CD4-positive, alpha-beta T cell treated with Interleukin-2 at 100 ng/mL for 4 hours (primary cell): ENCODE measurements at places on chromosomes 16 and 17.

- no peak for DNase-seq
These were observed 71.5 kb downstream of the TNFRSF13B start for GRCh38 chr17:16900288-16900882.

GRCh38 chr17:44187131-44187899 lies 543 bp downstream of the TMUB2 start:
- peak; percentile 53 for DNase-seq

DNA sequence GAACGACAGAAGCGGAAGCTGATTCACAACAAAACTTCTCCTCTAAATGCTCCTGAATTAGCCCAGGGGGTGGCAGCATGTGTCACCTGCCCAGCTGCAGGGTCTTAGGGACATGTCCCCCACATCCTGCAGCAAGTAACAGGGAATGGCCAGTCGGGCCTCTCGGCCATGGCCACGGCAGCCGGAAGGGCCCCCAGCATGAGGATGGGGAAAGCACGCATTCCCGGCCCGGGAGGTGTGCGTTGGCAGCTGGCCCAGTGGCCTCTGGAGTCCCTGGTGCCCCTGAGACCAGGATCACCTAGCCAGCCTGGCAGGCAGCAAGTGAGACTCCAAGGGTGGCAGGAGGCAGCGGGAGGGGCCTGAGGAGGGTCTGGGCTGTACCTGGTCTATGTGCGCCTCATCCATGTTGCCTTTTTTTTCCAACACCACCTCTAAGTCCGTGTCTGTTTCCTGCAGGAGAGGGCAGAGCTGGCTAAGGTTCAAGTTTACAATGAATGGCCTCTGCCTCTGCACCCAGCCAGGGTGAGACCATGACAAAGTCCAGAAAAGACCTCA lies 7.0 kb downstream of the KNOP1 start:
- no peak for DNase-seq

- DNase-seq = no peak
These were observed 10.2 kb downstream of the MYO19 start for GRCh38 chr17:36524428-36524876.

GRCh38 chr17:44287651-44288050 lies 19.7 kb upstream of the SLC4A1 start:
- no peak for DNase-seq

GRCh38 chr16:4945560-4946502 lies 8.9 kb upstream of the PPL start:
- no peak for DNase-seq

- DNase-seq = no peak
These were observed 6.3 kb upstream of the RNF227 start for GRCh38 chr17:7922269-7922844.

- no peak for DNase-seq
These were observed 7.4 kb upstream of the PMFBP1 start for GRCh38 chr16:72179204-72179970.

- DNase-seq = no peak
These were observed 24.0 kb upstream of the CACNG1 start for GRCh38 chr17:67020293-67020766.

DNA sequence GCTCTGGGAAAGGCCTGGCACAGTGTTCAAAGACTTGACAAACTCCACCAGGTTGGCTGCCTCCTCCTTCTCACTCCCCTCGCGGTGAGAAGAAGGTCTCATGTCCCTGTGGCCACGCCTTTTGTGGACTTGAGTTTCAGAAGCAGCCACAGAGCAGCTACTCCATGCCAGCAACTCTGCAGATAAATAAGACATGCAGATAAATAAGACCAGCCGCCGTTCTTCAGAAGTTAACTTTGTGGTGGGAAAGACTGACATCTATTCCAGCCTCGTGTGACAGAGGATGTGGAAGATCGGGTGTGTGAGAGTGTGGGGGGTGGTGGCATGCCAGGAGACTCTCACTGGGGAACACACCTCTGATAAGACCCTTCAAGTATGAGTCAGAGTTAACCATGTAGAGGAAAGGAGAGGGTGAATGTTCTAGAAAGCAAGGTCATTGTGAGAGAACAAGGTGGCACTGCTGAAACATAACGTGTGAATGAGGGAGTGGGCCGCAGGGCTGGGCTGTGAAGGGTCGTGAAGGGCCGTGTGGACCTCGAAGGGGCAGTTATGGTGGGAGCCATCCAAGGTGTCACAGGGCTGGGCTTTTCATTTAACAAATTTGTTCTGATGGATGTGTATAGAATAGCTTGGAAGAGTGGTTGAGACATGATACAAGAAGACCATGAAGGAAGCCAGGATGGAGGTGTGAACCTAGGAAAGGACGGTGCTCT lies 830 bp downstream of the SPACA3 start:
- DNase-seq = no peak

- no peak for DNase-seq
These were observed 26.8 kb upstream of the CAPN15 start for GRCh38 chr16:500709-501108.

- peak; percentile 19 for DNase-seq
These were observed 23.5 kb downstream of the RDM1 start for GRCh38 chr17:35906926-35907637.

DNA sequence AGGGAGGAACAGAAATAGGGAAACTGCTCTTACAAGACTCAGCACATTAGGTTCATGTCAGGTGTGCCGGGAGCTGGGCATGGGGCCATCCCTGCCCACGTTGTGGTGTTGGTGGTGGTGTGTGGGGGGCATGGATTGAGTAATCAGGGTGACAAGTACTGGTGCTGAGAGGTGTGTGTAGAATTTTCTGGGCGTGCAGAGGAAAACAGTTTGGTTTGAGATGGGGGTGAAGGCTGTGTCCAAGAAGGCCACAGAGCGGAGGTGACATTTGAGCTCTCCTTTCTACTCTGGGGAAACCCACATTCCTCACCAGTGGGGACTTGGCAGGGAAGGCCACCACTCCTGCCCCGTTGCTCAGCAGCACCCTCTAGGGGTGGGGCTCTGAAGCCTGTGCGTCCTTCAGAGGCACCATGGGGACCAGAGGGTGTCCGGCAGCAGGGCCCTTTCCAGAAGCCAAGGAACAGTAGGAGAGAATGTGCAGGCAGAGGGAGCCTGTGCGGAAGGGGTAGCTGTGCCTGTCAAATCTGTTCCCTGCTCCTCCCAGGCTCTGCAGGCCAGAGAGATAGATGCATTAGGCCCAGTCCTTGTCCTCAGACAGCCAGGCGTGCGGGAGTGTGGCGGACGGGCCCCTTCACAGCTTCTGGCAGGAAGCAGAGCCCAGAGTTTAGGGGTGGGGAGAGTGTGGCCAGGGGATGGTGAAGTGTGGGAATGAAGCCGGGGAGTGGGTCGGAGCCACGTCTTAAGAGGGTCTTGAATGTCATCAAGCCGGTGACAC lies 48.7 kb upstream of the GSE1 start:
- DNase-seq = no peak

GRCh38 chr17:4186357-4186881 lies 43.4 kb downstream of the CYB5D2 start:
- no peak for DNase-seq

- peak; percentile 52 for DNase-seq
These were observed 47.5 kb downstream of the ADCY7 start for GRCh38 chr16:50313596-50314478.

DNA sequence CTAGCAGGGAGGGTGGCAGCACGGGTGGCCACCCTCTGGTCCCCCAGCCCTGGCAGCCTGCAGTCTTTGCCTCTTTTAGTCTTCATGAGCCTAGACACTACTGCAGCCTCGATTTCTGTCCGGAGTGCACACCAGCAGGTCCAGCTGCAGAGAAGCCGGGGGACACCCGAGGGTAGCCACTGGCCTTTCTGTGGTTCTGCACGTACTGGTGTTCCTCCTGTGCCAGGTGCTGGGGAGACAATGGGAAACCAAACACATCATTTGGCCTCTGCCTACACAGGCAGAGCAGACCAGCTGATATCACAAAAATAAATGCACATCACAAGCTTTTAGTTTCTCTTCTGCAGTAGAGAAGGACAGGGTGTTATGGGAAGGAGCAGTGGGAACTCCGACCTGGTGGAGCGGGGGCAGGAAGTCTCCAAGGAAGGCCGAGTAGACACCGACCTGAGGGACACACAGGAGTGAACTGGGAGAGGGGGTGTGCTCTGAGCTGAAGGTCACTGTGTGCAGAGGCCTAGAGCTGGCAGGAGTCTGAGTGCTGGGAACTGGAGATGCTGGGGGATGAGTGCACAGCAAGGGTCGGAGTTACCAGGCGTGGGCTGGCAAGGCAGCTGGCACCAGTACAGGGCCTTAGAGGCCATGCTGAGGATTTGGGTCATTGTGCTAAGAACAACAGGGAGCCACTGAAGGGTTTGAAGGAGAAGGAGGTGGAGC lies 23.1 kb downstream of the GPT2 start:
- DNase-seq = no peak

- DNase-seq = no peak
These were observed 688 bp downstream of the CA10 start for GRCh38 chr17:52157603-52158449.

DNA sequence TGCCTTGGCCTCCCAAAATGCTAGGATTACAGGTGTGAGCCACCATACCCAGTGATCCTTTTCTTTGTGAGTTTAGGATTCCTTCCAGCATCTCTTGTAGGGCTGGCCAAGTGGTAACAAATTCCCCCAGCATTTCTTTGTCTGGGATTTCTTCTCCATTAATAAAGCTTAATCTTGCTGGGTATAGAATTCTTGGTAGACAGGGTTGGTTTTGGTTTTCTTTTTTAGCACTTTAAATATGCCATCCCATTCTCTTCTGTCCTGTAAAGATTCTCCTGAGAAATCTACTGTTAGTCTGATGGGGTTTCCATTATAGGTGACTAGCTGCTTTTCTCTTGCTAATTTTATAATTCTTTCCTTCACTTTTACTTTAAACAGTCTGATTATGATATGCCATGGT lies 173.0 kb upstream of the TOM1L1 start:
- no peak for DNase-seq

- peak; percentile 62 for DNase-seq
These were observed at the start of gene VAT1 for GRCh38 chr17:43021741-43022512. VAT1 (minus strand) TSS chr17:43022385; CDS start chr17:43022322, 63 bp downstream.

GRCh38 chr17:66711881-66712321 lies 123.0 kb upstream of the CACNG5 start:
- DNase-seq = no peak

DNA sequence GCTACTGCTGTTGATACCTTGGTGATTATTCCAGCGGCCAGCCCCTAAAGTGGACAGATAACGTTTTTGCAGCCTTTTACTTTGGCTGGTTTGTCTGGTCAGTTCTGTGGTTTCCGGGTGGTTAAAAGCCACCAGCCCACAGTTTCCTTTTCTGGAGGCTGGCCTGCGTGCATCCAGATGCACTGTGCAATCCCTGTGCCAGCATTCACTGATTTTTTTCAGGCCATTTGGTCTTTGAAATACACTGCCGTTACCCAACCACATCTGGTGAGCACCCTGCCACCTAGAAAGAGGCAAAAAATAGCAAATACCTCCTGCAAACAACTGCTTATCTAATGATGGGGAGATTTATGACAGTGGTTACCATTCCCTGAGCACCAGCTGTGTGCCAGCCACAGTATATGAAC lies 797 bp downstream of the NUDT7 start:
- peak; percentile 5 for DNase-seq

- no peak for DNase-seq
These were observed 103.7 kb downstream of the GRIN2A start for GRCh38 chr16:10078541-10078949.

DNA sequence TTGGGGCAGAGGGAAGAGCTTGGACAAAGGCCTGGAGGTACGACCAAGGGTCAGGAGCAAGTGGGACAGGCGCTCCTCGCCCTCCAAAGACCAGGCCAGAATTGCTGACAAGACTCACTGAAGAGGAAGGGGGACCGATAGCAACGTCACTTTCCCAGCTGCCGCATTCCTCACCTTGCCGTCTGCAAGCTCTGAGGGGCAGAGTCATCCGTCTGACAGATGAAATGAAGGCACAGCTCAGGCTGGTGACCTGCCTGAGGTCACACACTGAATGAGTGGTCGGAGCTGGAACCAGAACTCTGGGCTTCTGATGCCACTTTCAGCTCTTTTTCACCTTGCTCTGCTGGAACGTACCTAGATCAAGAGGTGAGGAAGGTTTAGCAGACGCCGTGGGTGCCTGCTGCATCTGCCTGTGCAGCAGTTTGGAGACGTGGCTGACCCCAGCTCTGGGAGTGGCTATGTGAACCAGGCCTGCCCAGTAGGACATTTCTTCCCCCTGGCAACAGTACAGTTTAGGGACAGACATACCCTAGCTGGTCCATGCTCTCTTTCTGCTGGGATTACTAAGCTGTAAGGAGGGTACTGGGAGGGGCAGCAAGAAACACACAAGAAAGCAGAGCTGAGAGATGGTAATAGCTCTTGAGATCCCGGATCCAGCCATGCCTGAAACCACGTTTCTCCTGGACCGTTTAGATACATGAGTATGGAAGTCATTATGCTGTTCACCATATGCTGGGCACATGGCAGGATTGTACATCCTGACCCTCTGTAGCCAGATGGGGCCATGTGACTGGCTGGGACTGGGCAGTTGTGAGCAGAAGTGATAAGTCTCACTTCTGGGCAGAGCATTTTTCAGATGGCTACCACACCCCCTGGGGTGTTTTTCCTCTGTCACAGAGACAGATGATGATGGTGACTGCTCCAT lies 50.9 kb downstream of the IL21R start:
- no peak for DNase-seq

- no peak for DNase-seq
These were observed 40.4 kb downstream of the WSCD1 start for GRCh38 chr17:6110592-6110991.

DNA sequence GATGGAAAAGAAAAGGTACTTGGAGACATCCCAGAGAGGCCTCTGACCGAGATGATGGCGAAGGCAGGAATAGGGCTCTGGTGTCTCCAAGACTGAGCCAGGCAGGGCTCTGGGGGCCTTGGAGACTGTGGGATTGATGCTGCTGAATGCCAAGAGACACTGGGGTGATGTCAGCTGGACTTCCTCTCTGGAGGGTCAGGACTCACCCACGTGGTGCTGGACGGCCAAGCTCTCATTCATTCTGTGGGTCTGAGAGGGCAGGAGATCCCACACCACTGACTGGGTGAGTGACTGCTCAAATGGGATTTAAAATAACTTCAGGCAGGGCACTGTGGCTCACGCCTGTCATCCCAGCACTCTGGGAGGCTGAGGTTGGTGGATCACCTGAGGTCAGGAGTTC lies 64.8 kb downstream of the NT5M start:
- DNase-seq = no peak

- DNase-seq = peak; percentile 70
These were observed 59.3 kb downstream of the USP10 start for GRCh38 chr16:84759061-84759460.

GRCh38 chr17:72504783-72505182 lies 384.0 kb downstream of the SOX9 start:
- no peak for DNase-seq

- DNase-seq = no peak
These were observed at the start of gene TNFRSF17 for GRCh38 chr16:11964761-11965551. TNFRSF17 (plus strand) TSS chr16:11965210; CDS start chr16:11965325, 115 bp downstream.

DNA sequence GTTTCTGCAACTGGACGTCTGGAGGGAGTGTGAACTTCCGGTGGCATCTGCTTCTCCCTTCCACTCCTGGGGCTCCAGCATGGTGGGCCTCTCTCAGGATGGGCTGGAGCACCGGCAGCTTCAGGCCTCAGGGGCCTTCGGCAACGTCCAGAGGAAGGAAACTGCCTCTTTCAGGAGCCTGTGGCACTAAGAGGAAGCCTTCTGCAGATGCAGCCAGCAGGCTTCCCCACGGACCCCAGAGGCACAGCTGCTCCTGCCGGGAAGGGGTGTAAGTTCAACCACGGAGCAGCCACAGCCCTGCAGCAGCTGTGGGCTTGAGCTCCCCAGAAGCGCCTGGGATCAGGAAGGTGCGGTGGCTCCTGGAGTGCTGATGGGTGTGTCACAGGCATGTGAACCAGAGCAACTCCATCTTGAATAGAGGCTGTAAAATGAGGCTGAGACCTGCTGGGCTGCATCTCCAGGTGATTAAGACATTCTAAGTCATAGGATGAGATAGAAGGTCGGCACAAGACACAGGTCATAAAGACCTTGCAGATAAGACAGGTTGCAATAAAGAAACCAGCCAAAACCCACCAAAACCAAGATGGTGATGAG lies 50.8 kb upstream of the KLHDC4 start:
- no peak for DNase-seq
